Endothelial cell of umbilical vein (primary cell): ENCODE measurements at places on chromosomes 2 and 18. TPM values are rescaled to one million over a fixed set of nuclear protein-coding genes. Genes with fewer than 3 reads are reported as not detected.

The DQX1 gene
- total RNA-seq, result 0.44 and 0.69 TPM in 2 replicates

The PSMA8 gene
- total RNA-seq, result not detected in 2 replicates

The C2orf92 gene
- 4.2 and 7.9 TPM in 2 replicates for total RNA-seq

The PID1 gene
- total RNA-seq, result not detected in 2 replicates

The GREB1L gene
- total RNA-seq, result 0.22 and 0.76 TPM in 2 replicates

The PROKR1 gene
- not detected in 2 replicates for total RNA-seq

The NEU2 gene
- total RNA-seq, result not detected in 2 replicates

The SLC9A4 gene
- total RNA-seq, result 0.07 TPM in 1 of 2 replicates, not detected in the other

The PRKCE gene
- 27.9 and 31.9 TPM in 2 replicates for total RNA-seq

The DNER gene
- total RNA-seq, result not detected in 2 replicates

- no peaks in the 10 kb centered on the region for H3K27me3 ChIP-seq
- H3K36me3 ChIP-seq, result peaks cover 2% of the 10 kb centered on the region
- H3K27ac ChIP-seq, result no peak overlapping the region
- DNase-seq, result no peak
- no peaks in the 10 kb centered on the region for H3K4me1 ChIP-seq
These were observed 83.8 kb downstream of the TMEM247 start for GRCh38 chr2:46563186-46563585.

DNA sequence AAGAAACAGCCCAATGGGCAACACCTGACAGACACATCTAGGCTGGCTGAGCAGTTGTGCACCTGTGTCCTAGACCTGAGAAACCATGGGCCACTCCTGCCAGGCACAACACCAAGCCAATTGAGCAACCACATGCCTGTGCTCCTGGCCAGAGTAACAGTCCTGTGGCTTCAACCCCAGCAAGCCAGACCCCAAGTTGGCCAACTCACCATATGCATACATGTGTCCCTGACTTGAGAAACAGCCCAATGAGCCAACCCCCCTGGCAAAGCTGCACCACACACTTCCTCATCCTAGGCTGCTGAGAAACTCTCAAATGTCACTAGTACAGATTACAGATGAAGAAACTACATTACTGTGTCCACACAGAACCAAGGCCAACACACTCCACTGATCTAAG, 36.6 kb downstream of the USP34 start:
- no peak overlapping the region for H3K4me3 ChIP-seq
- no peak overlapping the region for H3K27ac ChIP-seq
- no peaks in the 10 kb centered on the region for H3K4me1 ChIP-seq
- no peaks in the 10 kb centered on the region for H3K36me3 ChIP-seq
- no peaks in the 10 kb centered on the region for H3K27me3 ChIP-seq

GRCh38 chr18:25456334-25457010, 104.5 kb upstream of the ZNF521 start:
- no peaks in the 10 kb centered on the region for H3K4me1 ChIP-seq
- peaks cover 14% of the 10 kb centered on the region for H3K27me3 ChIP-seq
- peak; percentile 28 for DNase-seq

GRCh38 chr2:69125816-69126215, 112.8 kb downstream of the ANTXR1 start:
- peak; percentile 31 for DNase-seq
- no peak overlapping the region for H3K27ac ChIP-seq
- H3K4me1 ChIP-seq, result peaks cover 26% of the 10 kb centered on the region
- no peaks in the 10 kb centered on the region for H3K36me3 ChIP-seq

DNA sequence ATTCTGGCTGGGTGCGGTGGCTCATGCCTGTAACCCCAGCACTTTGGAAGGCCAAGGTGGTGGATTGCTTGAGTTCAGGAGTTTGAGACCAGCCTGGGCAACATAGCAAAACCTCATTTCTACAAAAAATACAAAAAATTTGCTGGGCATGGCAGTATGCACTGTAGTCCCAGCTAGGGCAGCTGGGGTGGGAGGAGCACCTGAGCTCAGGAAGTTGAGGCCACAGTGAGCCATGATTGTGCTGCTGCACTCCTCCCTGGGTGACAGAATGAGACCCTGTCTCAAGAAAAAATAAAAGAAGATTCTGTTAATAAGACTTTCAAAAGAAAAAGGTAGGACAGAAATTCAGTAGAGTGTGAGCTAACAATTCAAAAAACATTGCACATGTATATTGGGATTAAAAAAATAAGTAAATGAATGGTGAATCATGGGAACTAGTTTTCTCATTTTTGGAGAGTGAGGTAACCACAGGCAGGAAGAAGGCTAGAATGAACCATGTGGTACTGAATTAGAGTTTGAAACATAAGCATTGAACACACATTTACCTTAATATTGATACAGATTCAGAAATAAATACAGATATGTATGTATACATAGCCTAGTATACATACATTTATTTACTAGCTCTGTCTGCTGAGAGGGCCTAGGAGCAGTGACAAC, 53.5 kb downstream of the NCOA1 start:
- no peak for DNase-seq
- no peak overlapping the region for H3K27ac ChIP-seq
- no peaks in the 10 kb centered on the region for H3K4me1 ChIP-seq
- H3K36me3 ChIP-seq, result no peaks in the 10 kb centered on the region
- no peaks in the 10 kb centered on the region for H3K27me3 ChIP-seq

- H3K27me3 ChIP-seq, result no peaks in the 10 kb centered on the region
- no peak overlapping the region for H3K4me3 ChIP-seq
- H3K4me1 ChIP-seq, result no peaks in the 10 kb centered on the region
- no peak for DNase-seq
These were observed 19.7 kb downstream of the MTA3 start for GRCh38 chr2:42588121-42588520.

- peak; percentile 40 for DNase-seq
- no peaks in the 10 kb centered on the region for H3K36me3 ChIP-seq
- H3K4me1 ChIP-seq, result peaks cover 39% of the 10 kb centered on the region
- H3K4me3 ChIP-seq, result no peak overlapping the region
- H3K27ac ChIP-seq, result no peak overlapping the region
These were observed 111.2 kb downstream of the PLB1 start for GRCh38 chr2:28606986-28607441.

DNA sequence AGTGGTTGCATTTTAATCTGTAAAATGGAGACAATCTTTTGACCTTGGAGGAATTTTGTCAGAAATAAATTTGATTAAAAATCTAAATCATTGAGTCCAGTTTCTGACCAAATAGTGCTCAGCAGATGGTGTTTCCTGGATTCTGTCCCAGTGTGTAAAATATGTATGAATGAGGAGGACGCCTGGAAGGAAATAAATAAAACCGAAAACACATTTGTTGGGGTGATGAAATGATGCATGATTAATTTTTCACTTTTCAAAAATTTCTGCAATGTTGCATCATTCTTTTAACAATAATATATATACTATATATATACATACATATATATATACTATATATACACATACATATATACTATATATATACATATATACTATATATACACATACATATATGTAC, 261.1 kb upstream of the TRIB2 start:
- H3K4me3 ChIP-seq, result no peak overlapping the region
- no peak for DNase-seq
- no peak overlapping the region for H3K27ac ChIP-seq
- peaks cover 3% of the 10 kb centered on the region for H3K4me1 ChIP-seq

- DNase-seq, result no peak
- no peaks in the 10 kb centered on the region for H3K4me1 ChIP-seq
- no peaks in the 10 kb centered on the region for H3K36me3 ChIP-seq
- no peak overlapping the region for H3K4me3 ChIP-seq
- H3K27me3 ChIP-seq, result peaks cover 3% of the 10 kb centered on the region
These were observed 30.0 kb upstream of the HS6ST1 start for GRCh38 chr2:128348701-128349100.

DNA sequence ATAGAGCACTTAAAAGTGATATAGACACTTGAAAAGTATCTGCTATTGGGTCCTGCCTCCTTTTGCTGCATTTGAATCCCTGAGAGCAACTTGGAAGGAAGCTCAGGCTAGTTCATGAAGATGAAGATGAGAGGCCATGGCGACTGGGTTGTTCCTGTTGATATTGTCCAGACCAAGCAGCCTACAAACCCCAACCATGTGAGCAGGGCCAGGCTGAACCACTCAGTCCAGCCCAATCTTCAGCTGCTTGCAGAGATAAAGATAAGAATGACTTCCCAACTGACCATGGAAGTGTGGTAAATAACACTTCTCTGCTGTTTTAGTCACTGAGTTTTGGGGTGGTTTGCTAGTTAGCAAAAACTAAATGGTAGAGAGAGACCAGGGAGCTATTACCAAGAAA, 417.6 kb downstream of the SOX11 start:
- H3K27ac ChIP-seq, result no peak overlapping the region
- no peak for DNase-seq
- H3K4me3 ChIP-seq, result no peak overlapping the region
- H3K27me3 ChIP-seq, result no peaks in the 10 kb centered on the region
- H3K4me1 ChIP-seq, result no peaks in the 10 kb centered on the region
- no peaks in the 10 kb centered on the region for H3K36me3 ChIP-seq

DNA sequence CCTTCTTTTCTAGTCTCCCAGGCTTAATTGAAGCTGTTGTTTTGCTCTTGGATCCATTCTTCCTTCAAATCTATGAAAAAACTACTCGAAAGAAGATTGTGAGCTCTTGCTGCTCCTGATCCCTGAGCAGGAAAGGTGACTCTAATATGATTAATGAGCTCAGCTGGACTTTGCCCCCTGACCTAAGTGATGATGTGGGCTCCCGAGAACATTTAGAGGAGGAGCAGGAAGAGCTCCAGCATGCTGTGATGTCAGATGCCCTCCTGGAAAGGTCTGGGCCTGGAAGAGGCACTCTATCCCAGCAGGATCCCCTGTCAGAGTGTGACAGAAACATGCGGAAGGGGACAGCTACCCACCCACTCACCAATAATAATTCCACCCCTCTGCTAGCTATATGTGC, 117.9 kb upstream of the PELI1 start:
- H3K4me1 ChIP-seq, result peaks cover 49% of the 10 kb centered on the region
- peak overlapping the region; percentile 99 for H3K27ac ChIP-seq
- no peaks in the 10 kb centered on the region for H3K27me3 ChIP-seq
- H3K36me3 ChIP-seq, result no peaks in the 10 kb centered on the region
- H3K4me3 ChIP-seq, result no peak overlapping the region

GRCh38 chr2:27123302-27124150, at the start of gene ABHD1:
Gene ABHD1, plus strand, starts transcription at chr2:27123815. Its CDS starts 134 bp downstream, at chr2:27123949.
- no peaks in the 10 kb centered on the region for H3K36me3 ChIP-seq
- H3K4me3 ChIP-seq, result peak within 1 kb of the TSS; percentile 58
- DNase-seq, result peak; percentile 48
- no peaks in the 10 kb centered on the region for H3K4me1 ChIP-seq

DNA sequence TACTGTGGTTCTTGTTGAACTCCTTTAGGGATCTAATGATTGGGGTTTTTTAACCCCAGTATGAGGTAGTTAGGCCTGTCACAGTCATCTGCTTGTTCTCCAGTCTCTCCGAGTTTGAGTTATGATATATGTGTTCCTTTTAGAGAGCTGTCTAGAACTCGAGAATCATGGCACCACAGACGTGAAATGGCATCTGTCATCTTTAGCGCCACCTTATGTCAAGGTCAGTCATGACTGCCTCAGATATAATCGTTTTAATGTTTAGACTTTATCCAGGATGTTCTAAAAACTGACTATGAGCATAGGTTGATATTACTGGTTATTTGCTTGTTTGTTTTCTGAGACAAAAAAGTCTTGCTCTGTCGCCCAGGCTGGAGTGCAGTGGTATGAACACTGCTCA, 112.2 kb downstream of the CEP192 start:
- no peak overlapping the region for H3K4me3 ChIP-seq
- no peak overlapping the region for H3K27ac ChIP-seq
- peaks cover 22% of the 10 kb centered on the region for H3K36me3 ChIP-seq
- H3K27me3 ChIP-seq, result no peaks in the 10 kb centered on the region
- no peak for DNase-seq

GRCh38 chr2:144701259-144701658, 181.3 kb upstream of the ZEB2 start:
- H3K36me3 ChIP-seq, result no peaks in the 10 kb centered on the region
- no peaks in the 10 kb centered on the region for H3K27me3 ChIP-seq
- no peak for DNase-seq
- H3K27ac ChIP-seq, result no peak overlapping the region
- no peaks in the 10 kb centered on the region for H3K4me1 ChIP-seq

- no peaks in the 10 kb centered on the region for H3K36me3 ChIP-seq
- no peaks in the 10 kb centered on the region for H3K4me1 ChIP-seq
- H3K27me3 ChIP-seq, result no peaks in the 10 kb centered on the region
- H3K27ac ChIP-seq, result no peak overlapping the region
These were observed 9.5 kb upstream of the CNNM3 start for GRCh38 chr2:96806468-96807126.

DNA sequence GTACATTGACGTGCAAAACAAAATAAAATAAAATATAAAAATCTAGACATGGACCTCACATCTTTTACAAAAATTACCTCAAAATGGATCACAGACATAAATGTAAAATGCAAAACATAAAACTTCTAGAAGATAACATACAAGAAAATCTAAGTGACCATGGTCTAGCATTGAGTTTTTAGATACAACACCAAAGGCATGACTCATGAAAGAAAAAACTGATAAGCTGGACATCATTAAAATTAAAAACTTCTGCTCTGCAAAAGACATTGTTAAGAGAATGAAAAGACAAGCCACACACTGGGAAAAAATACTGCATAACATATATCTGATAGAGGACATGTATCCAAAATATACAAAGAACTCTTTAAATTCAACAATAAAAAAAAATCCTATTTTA, 14.4 kb downstream of the MAP4K3 start:
- DNase-seq, result no peak
- no peaks in the 10 kb centered on the region for H3K36me3 ChIP-seq

DNA sequence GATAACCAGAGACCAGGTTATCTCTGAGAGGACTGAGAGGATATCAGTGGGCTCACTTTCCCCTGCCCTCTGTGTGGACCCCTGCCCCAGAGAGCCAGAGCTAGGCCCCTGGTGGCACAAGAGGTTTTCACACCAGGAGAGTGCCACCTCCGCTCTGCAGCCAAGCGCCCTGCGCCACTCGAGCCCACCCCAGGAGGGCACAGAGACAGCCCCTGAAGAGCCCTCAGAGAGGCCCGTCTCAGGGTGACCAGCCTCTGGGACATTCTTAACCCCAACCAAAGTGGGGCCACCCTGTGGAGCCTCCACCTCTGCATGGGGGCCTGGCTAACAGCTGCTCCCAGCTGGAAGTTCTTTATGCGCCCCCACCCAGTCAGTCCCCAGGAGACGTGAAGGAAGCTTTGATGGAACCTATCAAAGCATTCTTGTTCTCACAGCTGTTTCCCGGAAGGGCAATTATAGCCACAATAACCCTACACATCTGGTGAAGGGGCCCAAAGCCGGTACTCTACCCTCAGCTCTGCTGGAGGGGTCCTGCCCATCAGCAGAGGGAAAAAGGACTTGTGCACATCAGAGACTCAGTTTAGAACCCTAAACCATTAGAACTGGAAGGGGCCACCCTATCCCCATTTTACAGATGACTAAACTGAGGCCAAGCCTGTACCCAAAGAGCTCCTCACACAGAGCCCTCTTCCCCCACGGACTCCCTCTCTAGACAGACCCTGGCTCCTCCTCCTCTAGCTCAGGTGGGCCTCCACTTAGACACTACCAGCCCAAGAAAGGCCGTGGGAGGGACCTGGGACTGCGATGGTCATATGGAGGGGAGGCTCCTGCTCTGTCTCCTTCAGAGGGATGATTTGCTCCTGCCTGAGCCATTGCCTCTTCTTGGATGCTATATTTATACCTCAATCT, 101.1 kb downstream of the ZFP36L2 start:
- H3K27ac ChIP-seq, result no peak overlapping the region
- H3K27me3 ChIP-seq, result no peaks in the 10 kb centered on the region
- DNase-seq, result no peak
- H3K4me1 ChIP-seq, result peaks cover 3% of the 10 kb centered on the region

GRCh38 chr2:27003857-27004256, 28.9 kb upstream of the TMEM214 start:
- H3K36me3 ChIP-seq, result no peaks in the 10 kb centered on the region
- no peak overlapping the region for H3K27ac ChIP-seq
